Progenitor cell of endocrine pancreas (in vitro differentiated cells): ENCODE measurements at places on chromosomes 1 and 21.

- no peak overlapping the region for H3K27ac ChIP-seq
- no peak overlapping the region for H3K4me3 ChIP-seq
- peaks cover 1% of the 10 kb centered on the region for H3K4me1 ChIP-seq
- no peaks in the 10 kb centered on the region for H3K36me3 ChIP-seq
- peaks cover 6% of the 10 kb centered on the region for H3K27me3 ChIP-seq
- DNase-seq = no peak
Observed at GRCh38 chr1:201221201-201221846, 30.7 kb downstream of the IGFN1 start.

GRCh38 chr1:119330466-119331189 lies 38.0 kb upstream of the HAO2 start:
- H3K27ac ChIP-seq = no peak overlapping the region
- peaks cover 12% of the 10 kb centered on the region for H3K4me1 ChIP-seq
- no peaks in the 10 kb centered on the region for H3K36me3 ChIP-seq
- no peak for DNase-seq
- peaks cover 28% of the 10 kb centered on the region for H3K27me3 ChIP-seq

GRCh38 chr1:237570530-237570929 lies 320.2 kb downstream of the ZP4 start:
- no peak overlapping the region for H3K4me3 ChIP-seq
- H3K4me1 ChIP-seq = no peaks in the 10 kb centered on the region
- no peaks in the 10 kb centered on the region for H3K27me3 ChIP-seq

DNA sequence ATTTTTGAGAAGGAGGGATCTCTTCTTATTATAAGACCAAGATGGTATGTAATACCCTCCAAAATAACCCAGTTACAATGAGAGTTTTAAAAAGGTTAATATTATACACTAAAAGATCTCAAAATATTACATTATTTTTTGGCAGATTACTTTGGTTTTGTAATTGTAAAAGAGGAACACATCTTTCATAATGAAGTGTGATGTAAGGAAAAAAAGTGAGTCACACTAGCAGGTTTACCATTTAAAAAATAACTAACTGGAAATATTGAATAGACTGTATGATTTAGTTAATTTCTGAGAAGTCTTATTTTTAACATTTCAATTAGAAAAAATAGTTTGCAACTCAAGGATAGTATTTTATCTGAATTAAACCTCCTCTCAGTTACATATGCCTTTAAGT lies 1.1 kb downstream of the F5 start:
- no peak overlapping the region for H3K27ac ChIP-seq
- no peak overlapping the region for H3K4me3 ChIP-seq
- no peak for DNase-seq

DNA sequence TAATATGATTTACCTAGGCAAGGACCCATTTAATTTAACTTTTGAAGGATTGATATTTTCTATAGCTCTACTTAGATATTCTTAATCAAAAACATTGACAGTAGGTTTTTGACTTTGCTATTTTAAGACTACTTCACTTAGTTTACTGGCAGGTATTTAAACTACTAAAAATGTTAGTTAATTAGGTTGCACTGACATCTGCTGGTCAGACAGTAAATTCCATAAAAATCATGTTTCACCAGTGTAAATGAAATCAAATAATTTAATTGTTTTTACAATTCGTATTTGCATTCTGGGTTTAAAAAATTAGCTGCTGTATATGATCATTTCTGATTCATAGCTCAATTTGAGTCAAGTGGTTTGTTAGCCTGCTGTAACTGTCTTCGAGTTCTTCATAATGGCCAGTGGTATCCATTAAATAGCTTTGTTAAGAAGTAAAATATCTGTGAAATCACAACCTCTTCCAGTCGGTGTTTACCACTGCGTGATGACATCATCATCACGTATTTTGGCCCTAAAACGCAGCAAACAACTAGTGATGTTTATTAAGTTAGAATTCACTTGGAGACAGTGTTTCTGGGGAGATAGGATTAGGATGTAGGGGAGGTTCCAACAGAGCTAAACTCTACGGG lies 26.2 kb downstream of the EXTL2 start:
- no peaks in the 10 kb centered on the region for H3K36me3 ChIP-seq
- H3K4me3 ChIP-seq = no peak overlapping the region
- H3K27me3 ChIP-seq = no peaks in the 10 kb centered on the region
- H3K4me1 ChIP-seq = no peaks in the 10 kb centered on the region

DNA sequence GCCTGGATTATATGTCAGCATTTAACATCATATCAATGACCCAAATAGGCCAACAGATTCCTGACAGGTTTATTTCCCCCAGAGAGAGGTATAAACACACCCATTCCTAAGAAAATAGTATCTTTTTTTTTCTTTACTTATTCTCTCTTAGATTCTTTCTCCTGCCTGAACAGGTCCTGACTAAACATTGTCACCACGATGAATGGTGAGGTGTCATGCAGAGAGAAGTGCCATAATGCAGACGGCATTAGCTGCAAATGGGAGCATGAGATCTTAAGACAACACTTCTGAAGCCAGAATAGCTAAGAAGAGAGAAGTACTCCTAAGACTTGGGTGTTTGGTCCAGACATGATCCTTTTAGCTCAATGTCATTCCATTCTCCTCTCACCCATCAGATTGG lies 131.3 kb downstream of the ZNF648 start:
- no peaks in the 10 kb centered on the region for H3K4me1 ChIP-seq
- H3K27ac ChIP-seq = no peak overlapping the region
- no peak for DNase-seq
- no peak overlapping the region for H3K4me3 ChIP-seq
- H3K27me3 ChIP-seq = peaks cover 8% of the 10 kb centered on the region
- no peaks in the 10 kb centered on the region for H3K36me3 ChIP-seq

GRCh38 chr1:182677397-182678098 lies 6.8 kb downstream of the RGS8 start:
- no peaks in the 10 kb centered on the region for H3K36me3 ChIP-seq
- no peak for DNase-seq
- H3K27me3 ChIP-seq = peaks cover 19% of the 10 kb centered on the region
- no peak overlapping the region for H3K27ac ChIP-seq
- no peak overlapping the region for H3K4me3 ChIP-seq
- peaks cover 28% of the 10 kb centered on the region for H3K4me1 ChIP-seq

DNA sequence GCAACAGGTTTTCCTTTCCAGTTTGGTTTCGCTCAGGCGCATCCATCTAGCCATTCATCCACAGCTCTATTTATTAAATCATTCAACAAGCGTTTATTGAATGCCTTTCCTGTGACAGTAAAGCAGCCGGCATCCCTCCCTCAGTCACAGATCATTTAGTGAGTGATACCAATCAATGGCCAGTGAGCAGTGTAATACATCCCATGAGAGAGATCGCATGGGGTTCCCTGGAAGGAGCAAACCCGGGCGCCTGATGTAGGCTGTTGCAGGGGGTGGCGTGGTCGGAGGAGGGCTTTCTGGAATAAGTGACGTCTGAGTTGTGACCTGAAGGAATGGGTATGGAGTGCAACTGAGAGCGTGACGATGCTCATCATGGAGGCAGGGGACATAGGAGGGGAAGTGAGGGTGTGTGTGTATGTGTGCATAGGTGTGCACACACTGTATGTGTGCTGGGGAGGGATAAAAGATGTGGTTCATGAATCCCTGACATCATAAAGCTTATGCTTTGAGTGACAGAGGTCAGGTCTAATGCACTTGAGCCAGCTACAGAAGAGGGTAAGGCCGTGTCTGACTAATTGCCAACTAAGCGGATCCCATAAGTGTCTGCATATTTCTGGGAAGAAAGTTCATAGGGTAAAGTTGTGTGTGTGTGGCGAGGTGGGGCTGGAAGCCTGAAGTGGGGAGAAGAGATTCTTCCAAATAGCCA lies 6.6 kb downstream of the FCMR start:
- DNase-seq = no peak
- no peaks in the 10 kb centered on the region for H3K4me1 ChIP-seq
- H3K27ac ChIP-seq = no peak overlapping the region
- H3K27me3 ChIP-seq = peaks cover 66% of the 10 kb centered on the region
- no peaks in the 10 kb centered on the region for H3K36me3 ChIP-seq

DNA sequence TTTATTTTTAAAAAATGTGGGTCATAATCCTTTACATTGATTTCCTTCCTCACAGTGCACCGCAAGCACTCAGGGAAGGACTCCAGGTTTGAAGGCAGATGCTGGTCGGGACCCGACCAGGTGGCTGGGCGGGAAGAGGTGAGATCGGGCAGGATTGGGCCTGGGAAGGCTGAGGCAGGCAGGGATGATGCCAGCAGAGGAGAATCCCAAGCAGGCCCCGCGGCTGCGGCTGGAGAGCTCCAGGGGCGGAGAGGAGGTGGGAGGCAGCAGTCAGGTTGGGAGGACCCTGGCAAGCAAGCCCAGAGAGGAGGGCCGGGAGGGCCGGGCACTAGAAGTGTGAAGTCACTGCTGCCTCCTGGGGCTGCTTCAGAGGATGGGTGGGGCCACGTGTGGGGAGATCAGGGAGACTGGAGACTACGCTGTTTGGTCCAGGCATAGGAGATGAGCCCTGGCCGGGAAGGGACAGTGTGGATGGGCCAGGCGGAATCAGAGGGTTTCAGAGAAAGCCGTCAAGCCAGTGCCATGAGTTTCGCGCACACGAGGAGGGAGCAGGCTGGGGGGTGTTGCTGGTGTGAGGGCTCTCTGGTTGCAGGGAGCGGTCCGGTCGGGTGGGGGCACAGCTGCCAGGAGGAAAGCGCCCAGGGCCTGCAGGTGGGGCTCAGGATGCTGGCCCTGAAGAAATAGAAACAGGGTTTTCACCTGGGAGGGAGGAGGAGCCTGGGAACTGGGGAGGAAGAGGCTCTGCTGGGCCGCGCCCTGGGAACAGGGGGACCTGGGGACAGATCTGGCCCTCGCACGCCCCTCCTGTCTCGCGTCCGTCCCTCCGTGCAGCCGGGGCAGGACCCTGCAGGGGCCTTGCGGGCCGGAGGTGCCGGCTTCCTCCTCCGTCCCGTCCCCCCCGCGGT lies 888 bp upstream of the COL18A1 start:
- H3K36me3 ChIP-seq = peaks cover 5% of the 10 kb centered on the region
- H3K27ac ChIP-seq = peak overlapping the region; percentile 94
- H3K4me3 ChIP-seq = peak overlapping the region; percentile 81
- DNase-seq = no peak
- peaks cover 20% of the 10 kb centered on the region for H3K27me3 ChIP-seq
- peaks cover 29% of the 10 kb centered on the region for H3K4me1 ChIP-seq

- H3K27ac ChIP-seq = peak overlapping the region; percentile 76
- H3K36me3 ChIP-seq = no peaks in the 10 kb centered on the region
- no peak overlapping the region for H3K4me3 ChIP-seq
- no peaks in the 10 kb centered on the region for H3K27me3 ChIP-seq
- peaks cover 37% of the 10 kb centered on the region for H3K4me1 ChIP-seq
- no peak for DNase-seq
Observed at GRCh38 chr1:172145231-172145651, 275.2 kb upstream of the C1orf105 start.

DNA sequence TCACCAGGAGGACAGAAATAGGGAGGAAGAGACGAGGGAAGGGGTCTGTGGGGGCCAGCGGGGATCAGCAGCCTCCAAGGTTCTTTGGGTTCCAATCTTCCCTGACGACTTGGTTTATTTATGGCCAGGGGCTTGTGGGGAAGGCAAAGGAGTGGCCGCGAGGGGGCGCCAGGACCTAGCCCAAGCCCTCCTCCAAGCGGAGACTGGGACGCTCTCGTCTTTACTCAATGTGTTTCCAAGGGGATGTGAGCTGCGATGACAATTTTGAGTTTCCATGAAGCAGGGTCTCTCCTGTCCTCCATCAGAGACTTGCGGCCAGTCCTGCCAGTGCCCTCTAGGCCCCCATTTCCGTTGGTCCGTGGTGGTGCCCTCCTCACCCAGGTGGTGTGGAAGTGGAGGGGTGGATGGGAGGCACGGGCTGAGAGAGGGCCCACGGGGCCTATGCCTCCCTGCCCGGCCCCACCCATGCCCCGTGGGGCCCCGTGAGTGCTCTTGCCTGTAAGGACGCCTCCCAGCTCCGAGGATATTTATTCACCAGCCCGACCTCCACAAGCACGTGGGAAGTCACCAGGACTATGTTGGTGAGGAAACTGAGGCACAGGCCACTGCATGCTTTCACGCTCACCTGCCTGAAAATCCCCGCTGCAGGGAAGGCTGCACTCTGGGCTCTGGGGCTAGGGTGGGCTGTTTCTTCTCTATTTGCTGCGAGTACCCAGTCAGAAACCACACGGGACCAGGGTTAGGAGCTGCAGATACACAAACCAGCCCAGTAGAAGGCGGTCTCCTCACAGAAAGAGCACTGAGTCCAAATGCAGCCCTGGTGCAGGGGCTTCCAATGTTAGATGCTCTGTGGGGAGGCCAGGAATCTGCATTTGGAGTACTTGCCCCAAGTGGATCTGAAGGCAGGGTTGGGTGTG lies 26.5 kb downstream of the DMRTB1 start:
- H3K36me3 ChIP-seq = peaks cover 2% of the 10 kb centered on the region
- peak; percentile 80 for DNase-seq
- peaks cover 49% of the 10 kb centered on the region for H3K27me3 ChIP-seq
- no peak overlapping the region for H3K4me3 ChIP-seq
- H3K4me1 ChIP-seq = no peaks in the 10 kb centered on the region

GRCh38 chr1:214317300-214317699 lies 36.3 kb downstream of the SMYD2 start:
- no peak for DNase-seq
- peaks cover 6% of the 10 kb centered on the region for H3K4me1 ChIP-seq
- peaks cover 21% of the 10 kb centered on the region for H3K36me3 ChIP-seq
- no peak overlapping the region for H3K4me3 ChIP-seq
- H3K27me3 ChIP-seq = no peaks in the 10 kb centered on the region

- no peaks in the 10 kb centered on the region for H3K4me1 ChIP-seq
- H3K27me3 ChIP-seq = peaks cover 4% of the 10 kb centered on the region
- H3K4me3 ChIP-seq = no peak overlapping the region
- peaks cover 2% of the 10 kb centered on the region for H3K36me3 ChIP-seq
- no peak for DNase-seq
Observed at GRCh38 chr1:59705466-59706302, 109.1 kb upstream of the HOOK1 start.

- no peak overlapping the region for H3K4me3 ChIP-seq
- H3K4me1 ChIP-seq = peaks cover 4% of the 10 kb centered on the region
- H3K36me3 ChIP-seq = no peaks in the 10 kb centered on the region
- H3K27ac ChIP-seq = no peak overlapping the region
Observed at GRCh38 chr1:206982216-206982615, 12.0 kb upstream of the FCAMR start.

- H3K36me3 ChIP-seq = no peaks in the 10 kb centered on the region
- H3K4me3 ChIP-seq = no peak overlapping the region
- H3K27me3 ChIP-seq = no peaks in the 10 kb centered on the region
Observed at GRCh38 chr1:111369177-111369576, 58.4 kb downstream of the OVGP1 start.
